CD4-positive, alpha-beta memory T cell (primary cell): ENCODE measurements at places on chromosomes 6 and 20.

DNA sequence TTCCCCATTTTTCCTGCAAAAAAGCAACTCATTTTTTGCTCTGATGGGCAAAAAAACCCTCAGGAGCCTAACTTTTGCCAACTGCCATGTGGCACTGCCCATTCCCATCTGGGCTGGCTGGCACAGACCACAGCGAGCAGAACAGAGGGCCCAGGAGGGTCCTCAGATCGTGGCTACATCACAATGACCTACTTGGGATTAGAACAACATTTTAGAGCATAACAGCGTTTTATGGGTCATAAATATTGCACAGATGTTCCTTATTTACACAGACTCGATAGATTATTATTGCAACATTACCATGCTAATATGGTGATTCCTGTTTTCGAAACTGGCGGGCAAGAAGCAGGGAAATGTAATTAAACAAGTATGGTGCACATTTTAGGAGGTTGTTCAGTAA, 28.0 kb downstream of the PTPRT start:
- no peak for DNase-seq

DNA sequence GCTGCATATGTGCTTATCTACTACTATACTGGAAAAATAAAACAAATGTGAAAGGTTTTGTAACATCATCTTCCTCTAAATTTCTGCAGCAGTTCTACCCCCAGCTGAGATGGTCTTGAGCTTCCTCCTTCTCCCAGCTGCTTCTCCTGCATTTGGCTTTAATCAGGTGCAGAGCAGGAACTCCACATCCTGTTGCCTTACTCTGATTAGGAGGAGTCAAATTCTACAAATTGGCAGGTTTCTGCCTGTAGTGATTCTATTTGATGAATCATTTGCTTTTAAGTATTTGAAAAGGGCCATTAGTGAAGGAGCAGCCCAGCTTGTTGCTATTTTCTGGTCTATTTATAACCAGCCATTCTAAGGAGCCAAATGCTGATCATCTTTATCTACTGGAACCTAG, 224.5 kb downstream of the GMDS start:
- no peak for DNase-seq

DNA sequence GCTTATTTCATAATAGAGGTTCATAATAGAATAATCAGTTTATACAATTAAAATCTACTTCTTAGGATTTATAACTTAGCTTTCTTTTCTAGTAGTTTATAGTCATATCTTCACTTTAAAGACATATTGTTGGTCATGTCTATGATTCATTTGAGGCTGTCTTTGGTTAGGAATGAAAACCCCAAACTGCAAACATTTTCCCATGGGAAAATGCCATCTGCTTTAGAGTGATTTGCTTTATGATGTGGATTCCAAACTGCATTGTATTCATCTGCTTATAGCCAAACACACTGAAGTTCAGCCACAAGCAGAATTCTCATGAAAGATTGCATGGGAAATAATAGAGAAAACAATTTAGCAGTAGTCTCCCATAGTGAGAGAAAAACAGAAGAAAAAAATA, 128.0 kb downstream of the RFPL4B start:
- DNase-seq = no peak

DNA sequence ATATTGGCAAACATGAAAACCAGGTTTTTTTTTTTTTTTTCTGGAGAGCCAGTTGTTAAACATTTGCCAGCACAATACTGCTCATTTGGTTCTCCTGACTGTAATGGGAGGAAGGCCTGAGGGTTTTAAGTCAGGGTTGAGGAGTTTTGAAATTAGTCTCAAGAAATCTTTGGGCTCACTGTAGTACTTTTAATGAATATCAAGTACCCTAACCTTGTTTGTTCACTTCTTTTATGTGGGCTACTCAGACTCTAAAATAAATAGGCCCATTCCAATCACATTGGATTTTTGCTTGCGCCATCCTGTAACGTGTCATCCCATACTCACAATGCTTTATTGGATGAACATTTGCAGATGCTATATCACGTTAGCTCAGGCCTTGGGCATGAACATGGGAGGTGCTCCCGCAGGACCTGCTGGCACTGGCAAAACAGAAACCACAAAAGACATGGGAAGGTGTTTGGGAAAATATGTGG, 146.9 kb downstream of the DNAH8 start:
- DNase-seq = no peak

GRCh38 chr6:166861304-166861703, 95.0 kb downstream of the RNASET2 start:
- DNase-seq = no peak

DNA sequence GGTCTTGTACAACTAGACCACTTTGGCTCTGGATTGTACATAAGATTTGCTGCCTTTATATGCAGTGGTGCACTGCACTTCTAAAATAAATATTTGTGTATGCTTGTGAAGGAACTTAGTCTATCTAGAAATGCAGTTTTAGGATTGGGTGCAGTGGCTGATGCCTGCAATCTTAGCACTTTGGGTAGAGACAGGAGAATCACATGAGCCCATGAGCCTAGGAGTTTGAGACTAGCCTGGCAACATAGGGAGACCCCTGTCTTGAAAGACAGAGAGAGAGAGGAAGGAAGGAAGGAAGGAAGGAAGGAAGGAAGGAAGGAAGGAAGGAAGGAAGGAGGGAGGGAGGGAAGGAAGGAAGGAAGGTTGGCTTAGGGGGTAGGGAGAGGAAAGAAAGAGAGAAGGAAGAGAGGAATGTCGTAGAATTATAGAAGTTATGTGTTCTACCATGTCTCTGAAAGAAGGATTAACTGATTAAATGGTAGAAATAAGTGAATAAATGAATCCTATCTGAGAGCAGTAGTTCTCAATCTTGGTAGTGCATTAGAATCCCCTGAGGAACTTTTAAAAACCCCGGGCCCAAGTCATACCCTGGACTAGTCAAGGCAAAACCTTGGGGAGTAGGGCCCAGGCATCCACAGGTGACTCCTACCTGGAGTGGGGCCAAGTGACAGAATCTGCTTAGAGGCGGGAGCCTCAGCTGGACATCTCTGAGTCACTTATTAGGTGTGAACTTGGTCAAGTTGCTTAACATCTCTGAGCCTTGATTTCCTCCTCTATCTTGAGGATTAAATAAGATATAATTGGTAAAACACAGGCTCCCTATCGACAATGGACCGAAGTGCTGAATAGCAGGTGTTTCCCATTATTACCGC, 130.3 kb downstream of the ZNF217 start:
- DNase-seq = no peak

DNA sequence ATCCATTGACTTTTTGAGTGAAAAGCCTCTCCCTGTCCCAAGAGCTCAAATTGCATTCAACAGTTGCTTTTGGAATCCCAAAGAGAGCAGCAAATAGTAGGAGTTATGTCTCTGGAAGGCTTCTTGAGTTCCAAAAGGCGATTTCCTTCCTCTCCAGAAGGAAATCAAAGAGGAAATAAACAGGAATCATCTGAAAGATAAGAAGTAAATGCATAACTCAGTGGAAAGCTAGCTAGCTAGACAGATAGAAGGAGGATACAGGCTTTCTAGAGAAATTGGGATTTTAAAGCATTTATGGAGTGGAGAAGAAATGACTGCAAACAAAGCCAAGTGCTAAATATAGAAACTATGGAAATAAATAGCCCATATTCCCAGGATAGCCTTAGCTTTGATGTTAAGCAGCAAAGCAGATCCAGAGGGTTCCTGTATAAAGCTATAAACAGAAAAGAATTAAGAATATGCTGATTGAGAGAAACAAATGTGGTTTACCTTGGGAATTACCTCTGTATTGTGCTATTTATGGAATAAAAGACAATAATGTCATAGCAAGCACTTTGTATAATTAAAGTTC, 214.7 kb downstream of the PLCB1 start:
- DNase-seq = no peak

DNA sequence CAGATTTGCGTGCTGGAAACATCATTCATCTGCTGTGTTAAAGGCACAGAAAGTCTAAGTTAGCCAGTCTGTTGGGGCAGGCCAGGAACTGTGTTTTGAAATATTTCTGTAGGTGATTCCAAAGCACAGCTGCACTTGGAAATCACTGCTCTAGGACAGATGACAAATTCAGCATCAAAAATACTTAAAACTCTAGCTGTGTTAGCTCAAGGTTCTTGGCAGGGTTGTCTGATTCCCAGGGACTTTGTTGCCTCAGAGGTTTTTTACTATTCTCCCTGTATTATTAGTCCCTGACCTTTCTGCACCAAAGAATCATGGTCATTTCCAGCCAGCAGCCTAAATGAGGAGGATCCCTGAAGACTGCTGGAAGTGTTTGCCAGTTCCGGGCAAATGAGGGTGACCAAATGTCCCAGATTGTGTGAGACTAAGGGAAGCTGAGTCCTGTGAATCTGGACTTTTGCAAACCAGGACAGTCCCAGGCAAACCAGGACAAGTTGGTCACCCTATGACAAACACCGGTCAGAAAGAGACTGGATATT, 84.3 kb upstream of the TMEM30A start:
- no peak for DNase-seq
